ENCODE measurements at places on chromosomes 1 and 21. TPM values are rescaled to one million over a fixed set of nuclear protein-coding genes. Genes with fewer than 3 reads are reported as not detected.

- H3K27ac ChIP-seq: no peak overlapping the region
- no peaks in the 10 kb centered on the region for H3K27me3 ChIP-seq
- no peak overlapping the region for H3K4me3 ChIP-seq
- no peaks in the 10 kb centered on the region for H3K36me3 ChIP-seq
- no peak for DNase-seq
Measured at GRCh38 chr1:42168763-42169162, 4.2 kb upstream of the GUCA2A start.

GRCh38 chr21:20527731-20528460, 470.3 kb upstream of the NCAM2 start:
- no peaks in the 10 kb centered on the region for H3K4me1 ChIP-seq
- DNase-seq: no peak
- no peak overlapping the region for H3K27ac ChIP-seq
- H3K36me3 ChIP-seq: no peaks in the 10 kb centered on the region
- no peaks in the 10 kb centered on the region for H3K27me3 ChIP-seq
- H3K4me3 ChIP-seq: no peak overlapping the region

DNA sequence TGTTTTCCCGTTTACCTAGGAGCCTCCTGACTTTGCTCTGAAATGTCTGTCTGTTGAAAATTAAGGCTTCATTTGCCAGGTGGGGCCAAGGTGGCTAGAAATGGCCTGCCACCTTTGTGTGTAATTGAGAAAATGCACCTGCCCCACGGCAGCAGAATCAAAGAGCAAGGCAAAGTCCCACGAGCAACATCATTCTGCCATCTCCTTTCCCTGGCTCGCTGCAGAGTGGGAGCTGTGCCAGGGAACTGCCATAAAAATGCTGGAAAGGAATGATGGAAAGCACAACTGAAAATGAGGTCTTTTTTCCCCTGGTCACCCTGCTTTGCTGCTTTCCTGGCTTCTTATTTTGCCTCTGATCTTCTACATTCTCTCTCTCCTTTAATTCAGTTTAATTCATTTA, 5.5 kb upstream of the OLFML2B start:
- H3K27ac ChIP-seq: no peak overlapping the region
- DNase-seq: no peak
- H3K4me3 ChIP-seq: no peak overlapping the region
- no peaks in the 10 kb centered on the region for H3K36me3 ChIP-seq
- H3K4me1 ChIP-seq: no peaks in the 10 kb centered on the region
- peaks cover 5% of the 10 kb centered on the region for H3K27me3 ChIP-seq

DNA sequence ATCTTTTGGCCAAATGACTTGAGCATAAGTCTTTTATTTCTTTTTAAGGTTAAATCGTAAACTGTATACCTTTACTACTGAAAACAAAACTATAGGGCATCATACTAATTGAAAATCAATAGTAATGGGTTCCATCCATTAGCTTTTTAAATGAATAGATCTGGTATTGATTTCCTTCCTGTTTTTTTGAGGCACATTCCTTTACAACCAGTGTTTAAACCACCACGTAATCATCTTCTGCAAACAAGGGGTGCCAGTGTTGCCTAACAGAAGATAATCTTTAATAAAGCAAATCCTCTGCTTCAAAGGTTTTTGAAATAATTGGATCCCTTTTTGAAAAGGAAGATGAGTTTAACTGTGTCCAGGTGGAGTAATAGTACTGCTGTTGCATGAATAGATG, 48.7 kb upstream of the ANGPTL1 start:
- H3K4me3 ChIP-seq: no peak overlapping the region
- no peaks in the 10 kb centered on the region for H3K36me3 ChIP-seq
- no peak for DNase-seq
- no peaks in the 10 kb centered on the region for H3K4me1 ChIP-seq
- no peak overlapping the region for H3K27ac ChIP-seq
- H3K27me3 ChIP-seq: no peaks in the 10 kb centered on the region

DNA sequence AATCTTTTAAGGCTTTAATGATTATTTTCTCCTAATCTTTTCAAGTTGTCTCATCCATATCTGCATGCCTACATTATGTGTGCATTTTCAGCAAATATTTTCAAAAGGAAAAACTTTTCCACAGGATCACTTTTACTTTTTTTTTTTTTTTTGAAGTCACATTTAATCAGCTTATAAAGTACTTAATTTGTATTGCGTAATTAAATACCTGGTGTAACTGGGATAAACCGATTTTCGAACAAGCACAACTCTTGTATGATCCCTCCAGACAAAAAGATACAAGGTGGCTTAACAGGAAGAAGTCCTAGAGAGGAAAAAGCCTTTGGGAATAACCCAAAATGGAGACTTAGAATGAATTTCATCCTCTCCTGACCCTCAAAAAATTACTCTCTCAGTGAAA, 1.3 kb upstream of the ATP6V1G3 start:
- H3K27ac ChIP-seq: no peak overlapping the region
- H3K4me1 ChIP-seq: no peaks in the 10 kb centered on the region
- no peak overlapping the region for H3K4me3 ChIP-seq
- no peaks in the 10 kb centered on the region for H3K27me3 ChIP-seq

- no peak for DNase-seq
- H3K36me3 ChIP-seq: no peaks in the 10 kb centered on the region
- H3K4me1 ChIP-seq: no peaks in the 10 kb centered on the region
Measured at GRCh38 chr1:81270051-81270450, 530.7 kb upstream of the ADGRL2 start.

DNA sequence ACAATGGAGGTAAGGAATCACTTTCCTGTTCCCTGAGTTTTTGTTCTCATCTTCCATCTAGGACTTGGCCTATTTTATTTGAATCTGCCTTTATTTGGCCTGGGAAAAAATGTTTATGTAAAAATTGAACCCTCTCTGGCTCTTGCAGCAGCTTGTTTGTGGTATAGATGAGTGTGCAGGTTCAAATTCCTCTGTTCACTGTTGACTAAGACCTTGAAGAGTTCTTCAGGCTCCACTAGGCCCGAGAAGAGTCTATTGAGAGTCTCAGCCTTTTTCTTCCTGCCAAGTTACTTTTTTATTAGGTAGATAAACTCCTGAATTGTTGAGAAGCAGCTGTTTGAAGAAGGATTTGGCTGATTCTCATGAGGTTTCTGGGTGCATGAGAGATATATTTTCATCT, 248.8 kb upstream of the ADGRL2 start:
- no peak overlapping the region for H3K4me3 ChIP-seq
- no peak for DNase-seq
- no peak overlapping the region for H3K27ac ChIP-seq
- H3K36me3 ChIP-seq: no peaks in the 10 kb centered on the region
- no peaks in the 10 kb centered on the region for H3K4me1 ChIP-seq
- no peaks in the 10 kb centered on the region for H3K27me3 ChIP-seq

GRCh38 chr1:216815260-216816131, 92.3 kb upstream of the ESRRG start:
- no peak overlapping the region for H3K4me3 ChIP-seq
- no peaks in the 10 kb centered on the region for H3K27me3 ChIP-seq
- H3K27ac ChIP-seq: no peak overlapping the region
- DNase-seq: no peak

Gene FAAH
- 18.1 TPM for total RNA-seq

Gene MASP2
- total RNA-seq: not detected

Gene KIAA0040
- total RNA-seq: 43.6 TPM

Gene CCDC185
- total RNA-seq: not detected

Gene OR6K3
- not detected for total RNA-seq

Gene RAD54L
- total RNA-seq: not detected
